ENCODE measurements at places on chromosomes 12 and 14.

GRCh38 chr14:87632796-87633195, 360.2 kb downstream of the GALC start:
- DNase-seq = no peak

DNA sequence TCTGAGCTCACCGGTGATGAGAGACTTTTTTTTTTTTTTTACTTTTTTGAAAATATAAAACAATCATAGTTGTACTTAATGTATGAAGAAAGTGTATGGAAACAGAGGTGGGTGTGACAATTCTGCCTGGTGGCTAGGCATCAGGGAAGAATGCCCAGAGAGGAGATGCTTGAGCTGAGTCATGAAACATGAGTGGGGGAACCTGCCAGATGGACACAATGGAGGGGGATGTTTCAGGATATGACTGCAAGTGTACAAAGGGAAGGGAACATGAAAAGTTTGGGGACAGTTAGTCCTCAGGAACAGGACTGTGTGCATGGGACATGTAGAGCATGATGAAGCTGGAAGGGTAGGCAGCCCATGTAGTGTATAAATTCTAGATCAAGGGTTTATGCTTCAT, 274.2 kb upstream of the E2F7 start:
- DNase-seq = no peak

GRCh38 chr14:50529288-50530179, 2.8 kb downstream of the MAP4K5 start:
- DNase-seq = no peak

GRCh38 chr12:24244231-24244630, 294.8 kb upstream of the SOX5 start:
- no peak for DNase-seq

- no peak for DNase-seq
Observed at GRCh38 chr14:95315579-95315978, 4.1 kb downstream of the CLMN start.
